ENCODE measurements at places on chromosomes 5 and 9.

- DNase-seq: no peak
Measured at GRCh38 chr5:98031926-98032325, 741.5 kb upstream of the RGMB start.

GRCh38 chr9:35335164-35335563 is 154.7 kb upstream of the RUSC2 start:
- no peak for DNase-seq

- DNase-seq: no peak
Measured at GRCh38 chr5:148746826-148747535, 79.4 kb upstream of the ADRB2 start.

DNA sequence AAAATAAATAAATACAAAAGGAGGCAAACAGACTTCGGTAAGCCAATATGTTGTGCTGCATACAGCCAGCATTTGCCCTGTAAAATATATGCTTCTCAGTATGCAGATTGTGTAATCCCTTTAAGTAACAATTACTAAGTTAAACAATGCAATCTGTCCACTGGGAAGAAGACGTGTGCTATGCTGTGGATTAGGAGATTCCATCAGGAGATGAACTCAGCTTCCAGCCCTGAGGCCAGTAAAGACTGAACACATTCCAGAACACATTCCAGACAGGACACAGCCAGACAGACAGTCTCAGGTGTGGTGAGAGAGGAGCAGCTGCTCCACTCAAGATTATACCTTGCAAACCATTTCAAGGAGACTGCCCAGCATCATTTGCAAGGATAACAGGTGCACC is 97.8 kb downstream of the MPDZ start:
- DNase-seq: no peak

DNA sequence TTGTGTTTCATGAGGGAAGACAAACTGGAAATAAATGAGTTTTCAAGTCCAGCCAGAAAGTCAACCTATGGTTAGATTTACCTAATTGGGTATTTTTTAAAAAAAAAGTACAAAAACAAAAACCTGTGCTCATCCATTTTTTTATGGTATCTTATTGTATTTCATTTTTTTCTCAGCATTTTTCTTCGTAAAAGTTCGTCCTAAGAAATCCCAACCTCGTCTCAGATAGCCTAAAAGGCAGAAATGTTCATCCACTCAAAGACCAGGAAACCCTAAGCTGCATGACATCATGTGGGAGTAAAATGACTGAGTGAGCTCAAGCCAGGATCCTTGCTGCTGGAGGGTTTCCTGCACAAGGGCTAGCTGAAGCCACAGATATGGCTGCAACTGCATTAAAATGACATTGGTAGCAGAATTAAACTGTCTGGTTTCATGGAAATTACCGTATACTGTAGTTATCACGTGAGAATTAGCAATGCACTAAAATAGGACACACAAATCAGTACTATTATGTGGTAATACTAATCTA is 70.4 kb downstream of the NFIB start:
- no peak for DNase-seq

Data from central memory CD4-positive, alpha-beta T cell (primary cell).